ENCODE measurements at places on chromosomes 6 and 20.

- DNase-seq = no peak
Observed at GRCh38 chr6:105459049-105459448, 56.2 kb upstream of the PREP start.

DNA sequence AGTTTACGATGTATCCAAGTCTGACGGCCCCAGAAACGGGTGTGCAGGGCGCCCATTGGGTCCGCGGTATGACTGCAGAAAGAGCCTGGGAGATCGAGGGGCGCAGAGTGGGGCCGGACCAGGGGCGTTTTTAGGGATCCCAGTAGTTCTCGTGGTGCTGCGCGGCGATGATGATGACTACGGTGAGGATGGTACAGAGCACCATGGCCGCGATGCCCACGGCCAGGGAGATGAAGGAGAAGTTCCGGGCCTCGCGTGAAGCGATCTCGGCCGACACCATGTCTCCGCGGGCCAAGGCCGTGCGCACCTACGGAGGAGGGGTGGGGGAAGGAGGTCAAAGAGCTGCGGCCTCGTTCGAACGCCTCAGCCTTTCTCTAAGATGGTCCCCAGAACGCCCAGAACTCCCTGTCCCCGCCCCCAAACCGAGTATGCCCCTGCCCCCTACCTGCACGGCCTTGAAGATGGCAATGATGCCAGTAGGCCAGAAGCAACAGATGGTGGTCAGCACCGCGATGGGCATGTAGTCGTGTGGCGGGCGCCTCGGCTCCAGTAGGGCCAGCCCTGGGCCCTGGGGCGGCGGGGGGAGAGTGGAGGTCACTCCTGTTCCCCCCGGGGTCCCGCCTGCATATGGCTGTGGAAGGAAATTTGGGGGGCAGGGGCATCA lies 2.5 kb downstream of the PRRT1 start:
- DNase-seq = no peak

GRCh38 chr6:38517005-38517404 lies 122.7 kb downstream of the BTBD9 start:
- no peak for DNase-seq

DNA sequence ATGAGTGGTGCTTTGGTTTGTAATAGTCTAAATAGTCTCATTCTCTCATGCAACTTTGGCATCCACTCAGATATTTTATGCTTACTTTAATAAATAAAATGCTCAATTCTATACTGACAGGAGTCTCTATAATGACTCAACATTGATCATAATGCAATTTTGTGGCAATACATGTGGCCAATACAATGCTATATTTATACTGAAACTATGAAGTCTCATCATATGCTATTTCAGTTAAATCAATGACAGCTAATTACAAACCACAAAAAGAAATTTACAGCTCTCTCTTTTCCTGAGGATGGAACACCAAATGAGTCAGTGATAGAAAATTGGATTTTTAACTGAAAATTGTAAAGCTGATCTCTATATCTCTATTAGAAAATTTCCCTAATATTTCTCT lies 77.1 kb downstream of the WASF1 start:
- DNase-seq = no peak

All from iPS DF 6.9 (cell line).